ENCODE measurements at places on chromosomes 7 and 10. TPM values are rescaled to one million over a fixed set of nuclear protein-coding genes. Genes with fewer than 3 reads are reported as not detected.

GRCh38 chr10:11529276-11529903 lies 82.1 kb downstream of the USP6NL start:
- no peak for DNase-seq

GRCh38 chr7:113175525-113176104 lies 57.3 kb upstream of the SMIM30 start:
- no peak for DNase-seq

- peak; percentile 13 for DNase-seq
Observed at GRCh38 chr7:85695533-85695932, 508.7 kb upstream of the SEMA3D start.

DNA sequence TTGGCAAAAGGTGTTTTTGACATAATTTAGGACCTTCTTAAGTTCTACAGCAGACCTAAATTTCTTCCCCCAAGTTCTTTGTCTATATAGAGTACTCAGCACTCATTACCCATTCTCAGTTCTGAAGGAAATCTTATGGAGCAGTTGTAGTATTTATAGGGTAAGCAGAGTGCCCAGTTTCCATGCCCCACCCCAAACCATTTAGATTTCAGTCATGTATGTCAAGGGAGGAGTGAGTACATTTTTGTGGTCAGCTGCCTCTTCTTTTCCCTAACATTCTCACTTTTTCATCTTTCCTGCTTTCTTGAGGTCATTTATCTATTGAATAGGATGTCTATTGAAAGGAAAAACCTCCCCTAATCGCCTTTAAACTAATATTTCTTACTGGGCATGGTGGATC lies 83.3 kb downstream of the KAT6B start:
- peak; percentile 20 for DNase-seq

DNA sequence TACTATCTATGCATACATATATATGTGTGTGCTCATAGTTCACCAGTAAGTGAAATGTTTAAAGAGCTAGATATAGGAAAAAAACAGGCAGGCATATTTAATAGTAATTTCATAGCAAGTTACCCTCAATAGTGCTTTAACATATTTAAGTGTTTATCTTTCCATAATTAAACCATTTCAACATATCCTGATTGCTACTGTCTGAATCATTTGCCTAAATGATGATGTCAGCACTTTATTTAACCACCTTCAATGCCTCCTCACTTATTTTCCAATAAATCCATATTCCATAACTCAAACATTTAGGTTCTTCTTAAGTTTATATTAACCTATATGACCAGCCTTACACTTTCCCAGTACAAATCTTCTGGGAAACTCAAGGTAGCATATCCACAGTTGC lies 601.1 kb downstream of the ARL4A start:
- no peak for DNase-seq

DNA sequence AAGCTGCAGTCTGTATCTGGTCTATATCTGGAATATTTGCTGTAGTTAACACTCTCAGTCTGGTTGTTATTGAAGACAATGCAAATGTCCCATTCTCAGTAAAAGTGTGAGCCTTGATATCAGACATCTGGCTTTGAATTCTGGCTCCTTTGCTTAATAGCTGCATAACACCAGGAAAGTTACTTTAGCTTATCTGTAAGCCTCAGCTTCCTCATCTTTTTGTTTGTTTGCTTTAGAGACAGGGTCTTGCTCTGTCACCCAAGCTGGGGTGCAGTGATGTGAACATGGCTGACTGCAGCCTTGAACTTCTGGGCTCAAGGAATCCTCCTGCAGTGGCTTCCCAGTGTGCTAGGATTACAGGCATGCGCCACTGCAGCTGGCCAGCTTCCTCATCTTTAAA lies 41.3 kb downstream of the CNNM2 start:
- no peak for DNase-seq

DNA sequence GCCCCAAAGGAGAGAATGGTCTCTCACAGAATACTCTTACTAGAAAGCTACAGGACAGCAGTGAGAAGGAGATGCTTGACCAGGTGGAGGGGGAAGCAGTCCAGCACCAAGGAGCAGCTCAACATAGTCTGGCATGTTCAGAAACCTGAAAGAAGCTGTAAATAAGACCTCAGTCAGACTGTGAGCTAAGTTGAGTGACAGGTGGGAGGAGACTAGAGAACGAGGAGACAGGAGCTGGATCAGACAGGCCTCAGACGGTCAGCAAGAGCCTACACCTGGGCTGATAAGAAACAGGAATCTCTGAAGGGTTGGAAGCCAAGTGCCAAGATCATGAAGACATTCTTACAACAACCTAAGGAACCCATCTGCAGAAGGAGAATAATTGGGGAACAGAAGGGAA lies 54.5 kb downstream of the ELMO1 start:
- no peak for DNase-seq

DNA sequence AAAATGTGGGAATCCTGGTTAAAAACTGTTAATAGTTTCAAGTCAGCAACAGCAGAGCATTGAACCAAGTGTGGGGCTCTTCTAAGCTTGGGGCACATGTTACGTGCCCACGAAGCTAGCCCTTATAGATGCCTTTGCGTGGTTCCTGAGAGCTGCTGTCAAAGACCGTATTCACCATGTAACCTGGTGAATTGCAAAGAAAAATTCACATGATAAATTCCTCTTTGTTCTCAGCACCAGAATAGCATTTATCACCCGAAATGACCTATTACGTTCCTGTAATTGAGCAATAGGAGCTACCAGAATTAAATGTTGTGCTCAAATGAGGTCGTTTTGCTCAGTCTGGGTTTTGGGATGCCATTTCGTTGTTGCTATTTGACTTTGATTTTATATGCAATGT lies 202.6 kb upstream of the PRPS1L1 start:
- no peak for DNase-seq

- no peak for DNase-seq
Observed at GRCh38 chr7:77262316-77262715, 62.7 kb upstream of the FGL2 start.

- DNase-seq = no peak
Observed at GRCh38 chr7:157474685-157475084, 137.9 kb downstream of the DNAJB6 start.

GRCh38 chr7:152871005-152871677 lies 111.6 kb downstream of the ACTR3B start:
- DNase-seq = no peak

DNA sequence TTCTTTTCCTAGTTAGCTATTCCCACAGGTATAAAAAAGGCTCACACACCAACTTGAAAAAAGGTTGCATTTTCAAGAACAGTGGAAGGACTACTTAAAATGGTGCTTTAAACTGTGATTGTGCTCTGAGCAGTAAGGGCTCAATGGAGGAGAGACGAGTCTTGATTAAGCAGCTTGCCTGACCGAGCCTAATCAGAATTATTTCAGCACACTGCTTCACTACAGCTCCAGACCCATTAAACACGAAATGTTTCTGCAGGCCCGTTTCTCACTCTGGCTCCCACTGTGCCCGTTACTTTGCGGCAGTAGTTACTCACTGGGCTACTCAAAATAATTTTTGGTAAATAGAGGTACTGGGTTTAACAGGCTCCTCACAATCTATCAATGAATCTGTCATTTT lies 126.0 kb downstream of the NRCAM start:
- DNase-seq = no peak

GRCh38 chr10:90913774-90914420 lies 7.0 kb downstream of the ANKRD1 start:
- no peak for DNase-seq

DNA sequence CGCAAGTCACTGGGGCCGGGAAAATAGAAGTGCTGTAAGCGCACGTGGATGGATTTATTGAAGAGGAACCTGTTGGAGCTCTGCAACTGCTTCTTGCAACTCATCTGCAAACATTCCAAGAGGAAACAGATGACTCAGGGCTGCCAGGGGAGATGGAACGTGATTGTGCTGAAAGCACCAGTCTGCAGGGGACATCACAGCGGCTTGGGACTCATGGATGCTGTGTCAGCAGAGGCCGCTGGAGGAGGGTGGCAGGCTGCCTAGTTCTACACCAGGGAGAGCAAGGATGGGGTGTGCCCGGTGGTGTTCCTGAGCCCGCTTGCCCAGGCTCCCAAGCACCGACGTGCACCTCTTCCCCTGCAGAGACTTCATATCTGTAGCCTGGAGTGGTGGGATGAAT lies 515.7 kb downstream of the TCERG1L start:
- no peak for DNase-seq

DNA sequence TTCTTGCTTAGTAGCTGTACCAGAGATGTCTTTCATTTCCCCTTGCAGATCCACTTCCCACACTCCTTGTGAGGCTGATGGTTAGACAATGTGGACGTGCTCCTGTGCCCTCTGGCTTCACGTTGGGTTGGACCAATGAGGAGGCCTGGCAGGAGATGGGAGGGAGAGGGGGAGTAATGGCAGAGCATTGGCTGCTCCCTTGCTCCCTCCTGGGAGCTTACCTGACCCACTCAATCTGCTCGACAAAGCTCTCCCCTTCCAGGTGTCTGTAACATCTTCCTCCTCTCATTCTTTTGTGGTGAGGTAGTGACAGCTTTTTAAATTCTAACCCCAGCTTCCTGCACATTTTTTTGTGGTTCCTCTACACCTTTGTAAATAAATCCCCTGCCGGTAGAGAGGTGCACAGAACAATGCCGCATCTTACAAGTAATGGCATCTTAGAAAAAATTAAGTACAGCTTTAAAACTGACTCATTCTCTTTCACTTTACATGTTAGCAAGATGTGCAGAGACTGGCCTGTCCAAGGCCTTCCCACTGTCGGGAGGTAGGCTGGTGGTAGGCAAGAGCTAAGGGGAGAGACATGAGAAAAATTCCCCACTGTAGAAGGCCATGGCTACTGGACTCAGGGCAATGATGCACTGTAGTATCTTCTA lies 134.3 kb downstream of the HTR7 start:
- DNase-seq = peak; percentile 8

DNA sequence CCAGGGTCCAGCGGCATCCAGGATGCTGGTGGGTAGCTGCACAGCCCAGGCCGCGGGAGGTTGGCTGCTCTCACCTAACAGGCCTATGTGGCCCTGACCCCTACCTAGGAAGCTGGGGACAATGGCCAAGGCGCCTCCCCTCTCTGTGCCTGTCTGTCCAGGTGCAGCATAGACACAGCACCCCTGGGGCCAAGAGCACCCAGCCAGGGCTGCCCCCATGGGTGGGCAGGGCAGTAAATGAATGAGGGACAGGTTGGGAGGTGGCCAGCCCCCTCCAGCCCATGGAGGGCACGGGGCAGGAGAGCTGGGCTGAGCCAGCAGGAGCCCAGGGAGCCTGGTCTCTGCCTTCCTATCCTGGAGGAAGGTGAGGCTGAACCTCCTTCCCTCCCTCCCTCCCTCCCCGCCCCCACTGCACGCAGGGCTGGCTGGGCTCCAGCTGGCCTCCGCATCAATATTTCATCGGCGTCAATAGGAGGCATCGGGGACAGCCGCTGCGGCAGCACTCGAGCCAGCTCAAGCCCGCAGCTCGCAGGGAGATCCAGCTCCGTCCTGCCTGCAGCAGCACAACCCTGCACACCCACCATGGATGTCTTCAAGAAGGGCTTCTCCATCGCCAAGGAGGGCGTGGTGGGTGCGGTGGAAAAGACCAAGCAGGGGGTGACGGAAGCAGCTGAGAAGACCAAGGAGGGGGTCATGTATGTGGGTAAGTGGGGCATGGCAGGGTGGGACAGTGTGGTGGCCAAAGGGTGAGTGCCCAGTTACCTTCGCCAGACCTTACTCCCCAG lies at the start of gene SNCG:
Gene SNCG (plus strand): TSS at position 484 of the 785 bp plus-strand sequence. CDS start 99 bp downstream, at position 583.
- no peak for DNase-seq

DNA sequence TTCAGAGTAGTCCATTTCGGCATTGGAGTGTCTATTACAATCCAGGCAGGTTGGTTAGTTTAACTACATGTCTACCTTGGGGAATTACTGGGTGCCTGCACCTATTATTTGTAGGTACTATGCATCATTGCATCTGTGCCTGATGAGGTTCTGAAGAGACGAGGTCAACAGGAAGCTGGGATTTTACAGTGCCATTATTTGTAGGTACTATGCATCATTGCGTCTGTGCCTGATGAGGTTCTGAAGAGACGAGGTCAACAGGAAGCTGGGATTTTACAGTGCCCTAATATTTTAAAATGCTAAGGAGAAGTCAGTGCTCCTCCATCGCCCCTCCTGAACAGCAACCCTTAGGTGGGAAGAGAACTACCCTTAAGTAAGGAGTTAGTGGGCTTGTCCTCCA lies 41.7 kb downstream of the NPY start:
- DNase-seq = no peak

CALML3 gene
- not detected for total RNA-seq

SPACDR gene
- 0.39 TPM for total RNA-seq

MRC1 gene
- not detected for total RNA-seq

TRPV6 gene
- total RNA-seq = not detected

ZNF485 gene
- 5.2 TPM for total RNA-seq

PDK4 gene
- 2.3 TPM for total RNA-seq

MET gene
- total RNA-seq = 62.1 TPM

ZNF365 gene
- total RNA-seq = 4.8 TPM

TET1 gene
- total RNA-seq = 6.1 TPM

AOAH gene
- total RNA-seq = not detected

SBDS gene
- 112 TPM for total RNA-seq

CACNB2 gene
- total RNA-seq = not detected

LIPN gene
- total RNA-seq = not detected

AKR1C1 gene
- total RNA-seq = 14.2 TPM
